Stimulated activated CD8-positive, alpha-beta memory T cell treated with anti-CD3 and anti-CD28 coated beads, Interleukin-7, amount 100 ng/mL, for 1 hour (primary cell): ENCODE measurements at places on chromosomes 1 and 21.

- DNase-seq, result no peak
These were observed 1.9 kb downstream of the SLC30A10 start for GRCh38 chr1:219926363-219926998.

GRCh38 chr1:56551691-56552090, 27.7 kb downstream of the PLPP3 start:
- DNase-seq, result no peak

GRCh38 chr1:74271503-74271902, 36.3 kb downstream of the TNNI3K start:
- no peak for DNase-seq

DNA sequence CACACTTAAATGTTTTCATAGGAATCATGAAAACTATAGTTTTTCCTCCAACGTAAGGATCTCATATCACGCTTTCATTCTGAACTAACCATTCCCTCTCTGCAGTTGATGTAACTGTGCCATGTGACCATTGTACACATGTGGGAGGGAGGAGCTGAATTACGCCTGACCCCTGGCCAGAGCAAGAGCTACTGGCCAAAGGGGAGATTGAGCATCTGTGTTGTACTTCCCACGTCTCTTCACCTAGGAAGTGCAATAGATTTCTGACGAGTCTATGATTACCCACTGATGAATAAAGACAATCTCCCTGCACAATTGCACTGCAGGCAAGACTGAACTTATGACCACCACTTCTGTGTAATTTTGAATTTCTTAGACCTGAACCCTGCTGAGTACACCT, 24.0 kb downstream of the PTPRC start:
- DNase-seq, result no peak

DNA sequence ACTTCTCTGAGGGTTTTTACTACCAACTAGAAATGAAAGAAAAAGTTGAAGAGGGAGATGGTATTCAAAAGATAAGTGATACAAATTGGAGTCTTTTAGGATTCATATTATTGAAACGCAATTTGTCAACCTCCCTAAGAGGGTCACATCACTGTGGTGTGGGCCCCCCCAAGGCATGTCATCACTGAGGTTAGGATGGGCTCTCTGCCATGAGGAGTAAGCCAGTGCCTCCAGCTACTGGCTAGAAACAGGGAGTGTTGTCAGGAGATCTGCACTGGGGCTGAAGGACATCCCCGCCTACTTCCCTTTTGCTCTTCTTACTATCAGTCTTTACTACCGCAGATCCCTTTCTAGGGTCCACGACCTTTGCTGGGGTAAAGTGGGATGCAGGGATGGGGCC, 25.9 kb downstream of the ITSN1 start:
- no peak for DNase-seq

GRCh38 chr1:220908757-220909156, 29.5 kb downstream of the HLX start:
- no peak for DNase-seq
